ENCODE measurements at places on chromosomes 12 and 14.
A peak's percentile ranks its signal among the peaks of the same experiment; 100 is the strongest.

DNA sequence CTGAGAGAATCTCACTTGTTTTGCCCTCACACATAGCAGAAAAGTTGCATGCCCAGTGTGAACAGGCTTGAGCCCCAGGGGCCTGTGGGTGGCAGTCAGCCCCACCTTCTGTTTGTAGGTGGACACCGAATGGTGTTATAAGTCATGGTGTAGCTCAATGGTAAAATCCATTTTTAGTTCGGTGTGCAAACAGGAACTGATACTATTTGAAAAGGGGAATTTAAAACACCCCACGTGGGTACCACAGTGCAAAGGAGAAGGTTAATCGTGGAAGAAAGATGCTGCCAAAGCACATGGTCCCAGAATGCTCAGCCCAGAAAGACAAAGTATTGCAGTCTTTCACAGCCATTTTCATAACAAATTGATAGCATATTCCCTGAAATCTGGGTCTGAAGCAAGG is 71.8 kb upstream of the GZMB start:
- no peak for DNase-seq

GRCh38 chr12:100234591-100235304 is 32.1 kb downstream of the DEPDC4 start:
- peak; percentile 45 for DNase-seq

DNA sequence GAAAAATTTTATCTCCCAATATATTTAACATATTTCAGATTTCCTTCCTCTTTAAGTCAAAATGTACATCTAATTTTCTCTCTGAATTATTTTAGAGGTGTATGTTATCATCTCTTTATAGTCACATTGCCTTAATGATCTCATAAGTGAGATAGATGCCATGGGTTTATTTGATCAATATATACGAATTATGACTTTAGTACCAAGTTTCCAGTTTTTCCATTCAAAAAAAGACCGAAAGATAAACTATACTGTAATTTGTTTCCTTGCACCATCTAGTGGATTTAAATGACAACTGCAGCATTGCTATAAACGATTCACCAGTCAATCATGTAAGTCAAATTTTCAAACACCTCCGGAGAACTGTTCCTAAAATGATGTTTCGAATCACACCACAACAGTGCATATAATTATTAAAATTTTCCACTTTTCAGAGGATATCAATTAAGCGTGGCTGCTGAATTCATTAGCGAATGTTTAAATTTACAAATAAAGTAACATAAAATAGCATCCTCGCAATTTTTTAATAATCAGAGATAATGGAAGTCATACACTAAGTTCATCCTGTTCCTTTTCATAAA is 419 bp upstream of the ATXN7L3B start:
- DNase-seq, result peak; percentile 62

- DNase-seq, result no peak
These were observed 444 bp downstream of the DRAM1 start for GRCh38 chr12:101877806-101878242.

- no peak for DNase-seq
These were observed 126.6 kb downstream of the CHST11 start for GRCh38 chr12:104583301-104583700.

- DNase-seq, result peak; percentile 14
These were observed 261.7 kb downstream of the LRFN5 start for GRCh38 chr14:41868396-41868795.

GRCh38 chr12:74235342-74235741 is 302.3 kb upstream of the ATXN7L3B start:
- no peak for DNase-seq

- DNase-seq, result no peak
These were observed 50.7 kb upstream of the MAP1LC3B2 start for GRCh38 chr12:116508145-116509121.

All from amniotic epithelial cell (primary cell).